ENCODE measurements at places on chromosomes 4 and X.

DNA sequence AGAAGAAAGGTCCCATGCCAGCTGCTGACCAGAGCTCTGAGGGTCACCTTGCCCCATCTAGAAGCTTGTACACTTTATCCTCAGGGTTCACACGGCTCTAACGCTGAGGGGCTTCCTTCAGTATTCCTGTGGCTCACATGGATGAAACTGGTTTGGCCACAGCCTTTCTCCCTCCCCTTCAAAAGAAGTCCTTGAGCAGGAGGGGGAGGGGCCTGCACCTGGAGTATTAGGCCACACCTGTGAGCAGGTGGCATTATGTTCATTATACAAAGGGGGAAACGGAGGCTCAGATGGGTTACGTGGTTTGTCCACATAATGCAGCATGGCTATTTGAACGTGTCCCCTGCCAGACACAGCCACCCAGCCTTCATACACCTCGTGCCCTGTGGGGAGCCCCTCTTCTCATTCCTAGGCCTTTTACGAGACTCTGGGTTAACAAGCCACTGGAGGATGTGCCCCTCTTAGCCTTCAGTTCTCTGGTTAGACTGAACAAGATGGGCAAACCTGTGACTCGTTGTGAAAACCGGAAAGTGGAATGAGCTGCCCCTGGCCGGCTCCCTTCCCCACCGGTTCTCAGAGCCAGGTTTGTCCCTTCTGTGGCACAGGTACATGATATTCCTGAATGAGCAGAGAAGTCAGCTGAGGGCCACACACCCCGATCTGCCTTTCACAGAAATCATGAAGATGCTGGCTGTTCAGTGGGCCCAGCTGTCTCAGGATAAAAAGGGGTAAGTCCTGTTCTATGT, 27.2 kb upstream of the JAKMIP1 start:
- no peak for DNase-seq

- no peak for DNase-seq
These were observed 14.1 kb downstream of the GRK4 start for GRCh38 chr4:2977211-2978088.

GRCh38 chr4:80655662-80656061, 320.1 kb downstream of the CFAP299 start:
- DNase-seq, result no peak

DNA sequence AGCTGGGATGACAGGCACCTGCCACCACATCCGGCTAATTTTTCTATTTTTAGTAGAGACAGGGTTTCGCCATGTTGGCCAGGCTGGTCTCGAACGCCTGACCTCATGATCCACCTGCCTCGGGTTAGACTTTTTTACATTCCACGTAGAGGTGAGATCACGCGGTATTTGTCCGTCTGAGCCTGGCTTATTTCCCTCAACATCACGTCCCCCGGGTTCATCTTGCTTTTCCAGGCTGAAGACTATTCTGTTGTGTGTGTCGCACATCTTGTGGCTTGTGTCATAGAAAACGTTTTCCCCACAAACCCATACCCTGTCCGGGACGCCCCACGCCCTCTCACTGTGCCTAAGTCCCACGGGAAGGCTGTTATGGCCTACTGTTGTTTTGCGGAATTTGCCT, 185.3 kb downstream of the CRLF2 start:
- no peak for DNase-seq

- no peak for DNase-seq
These were observed 178.3 kb downstream of the RASL11B start for GRCh38 chr4:53040459-53040815.

- DNase-seq, result no peak
These were observed 1.7 kb upstream of the DCTD start for GRCh38 chr4:182918791-182919302.

GRCh38 chrX:15911734-15912550, 57.3 kb upstream of the AP1S2 start:
- DNase-seq, result no peak

GRCh38 chrX:153413731-153414130, 2.5 kb downstream of the ZFP92 start:
- no peak for DNase-seq

GRCh38 chr4:75849461-75849860, 52.8 kb downstream of the PPEF2 start:
- DNase-seq, result no peak

DNA sequence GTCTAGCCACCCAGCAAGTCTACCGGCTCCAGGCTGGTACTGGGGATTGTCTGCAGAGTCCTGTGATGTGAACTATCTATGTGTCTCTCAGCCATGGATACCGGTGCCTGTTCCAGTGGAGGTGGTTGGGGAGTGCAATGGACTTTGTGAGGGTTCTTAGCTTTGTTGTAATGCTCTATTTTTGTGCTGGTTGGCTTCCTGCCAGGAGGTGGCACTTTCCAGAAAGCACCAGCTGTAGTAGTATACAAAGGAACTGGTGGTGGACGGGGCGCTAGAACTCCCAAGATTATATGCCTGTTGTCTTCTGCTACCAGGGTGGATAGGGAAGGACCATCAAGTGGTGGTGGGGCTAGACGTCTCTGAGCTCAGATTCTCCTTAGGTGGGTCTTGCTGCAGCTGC, 306.4 kb upstream of the POF1B start:
- DNase-seq, result no peak

- DNase-seq, result no peak
These were observed 355.0 kb upstream of the GATB start for GRCh38 chr4:152115794-152116193.

- DNase-seq, result no peak
These were observed 134.3 kb downstream of the GUCY2F start for GRCh38 chrX:109347632-109348031.

DNA sequence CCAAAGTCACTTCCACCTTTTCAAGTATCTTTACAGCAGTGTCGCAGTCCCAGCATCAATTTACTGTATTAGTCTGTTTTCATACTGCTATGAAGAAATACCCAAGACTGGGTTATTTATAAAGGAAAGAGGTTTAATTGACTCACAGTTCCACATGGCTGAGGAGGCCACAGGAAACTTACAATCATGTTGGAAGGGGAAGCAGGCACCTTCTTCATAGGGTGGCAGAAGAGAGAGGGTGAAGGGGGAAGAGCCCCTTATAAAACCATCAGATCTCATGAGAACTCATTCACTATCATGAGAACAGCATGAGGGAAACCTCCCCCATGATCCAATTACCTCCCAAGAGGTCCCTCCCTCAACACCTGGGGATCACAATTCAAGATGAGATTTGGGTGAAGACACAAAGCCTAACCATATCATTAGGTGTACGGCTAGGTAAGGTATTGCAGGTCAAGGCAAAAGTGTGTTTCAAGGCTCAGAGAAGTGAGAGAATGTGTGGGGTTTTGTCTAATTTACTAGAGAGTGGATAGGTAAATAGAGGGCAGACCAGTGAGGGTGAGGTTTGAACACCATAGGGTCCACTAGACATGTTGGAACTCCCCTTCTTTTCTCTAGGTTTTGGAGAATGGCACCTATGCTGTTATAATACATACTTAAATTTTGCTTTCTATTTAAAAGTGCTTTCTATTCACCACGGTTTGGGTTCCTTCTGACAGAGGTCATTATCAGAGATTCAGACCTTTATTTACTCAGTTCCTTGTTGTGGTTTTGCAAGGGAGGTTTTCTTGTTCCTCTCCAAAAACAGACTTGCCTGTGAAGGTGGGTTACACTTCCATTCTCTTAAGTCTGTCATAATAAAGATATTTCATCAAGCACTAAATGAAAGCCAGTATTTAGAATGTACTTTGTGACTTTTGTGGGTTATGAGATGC, 186.6 kb downstream of the CPEB2 start:
- DNase-seq, result no peak

DNA sequence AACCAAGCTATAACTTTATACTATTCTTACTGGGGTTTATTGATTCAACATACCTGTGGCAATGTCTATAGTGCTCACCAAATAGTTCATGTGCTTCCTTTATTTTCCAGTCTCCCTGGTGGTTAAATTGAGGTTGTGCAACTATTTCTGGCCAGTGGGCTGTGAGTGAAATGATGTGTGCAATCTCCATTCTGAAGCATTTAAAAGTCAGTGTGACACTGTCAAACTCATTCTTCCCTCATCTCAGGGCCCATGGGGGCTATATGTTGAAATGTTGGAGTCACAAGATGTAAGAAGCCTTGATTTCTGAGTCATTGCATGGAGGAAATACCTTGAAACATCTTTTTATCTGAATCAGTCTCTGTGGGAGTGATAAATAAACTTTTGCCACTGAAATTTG, 414.3 kb upstream of the RPS6KA3 start:
- DNase-seq, result no peak

Data from glutamatergic neuron (in vitro differentiated cells).